Memory B cell (primary cell): ENCODE measurements at places on chromosomes 16 and 17.

DNA sequence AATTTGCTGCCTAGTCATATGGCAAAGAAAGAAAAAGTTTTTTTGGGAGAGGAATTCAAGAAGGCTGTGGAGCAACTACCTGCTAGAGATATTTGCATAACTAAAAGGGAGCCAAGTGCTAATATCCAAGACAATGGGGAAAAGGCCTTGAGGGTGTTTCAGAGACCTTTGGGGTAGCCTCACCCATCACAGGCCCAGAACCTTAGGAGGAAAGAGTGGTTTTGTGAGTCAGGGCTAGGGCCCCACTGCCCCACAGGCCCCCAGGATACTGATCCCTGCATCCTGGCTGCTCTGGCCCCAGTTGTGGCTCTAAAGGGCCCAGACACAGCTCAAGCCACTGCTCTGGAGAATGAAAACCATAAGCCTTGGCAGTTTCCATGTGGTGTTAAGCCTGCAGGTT lies 41.9 kb upstream of the SDK2 start:
- no peak for DNase-seq

DNA sequence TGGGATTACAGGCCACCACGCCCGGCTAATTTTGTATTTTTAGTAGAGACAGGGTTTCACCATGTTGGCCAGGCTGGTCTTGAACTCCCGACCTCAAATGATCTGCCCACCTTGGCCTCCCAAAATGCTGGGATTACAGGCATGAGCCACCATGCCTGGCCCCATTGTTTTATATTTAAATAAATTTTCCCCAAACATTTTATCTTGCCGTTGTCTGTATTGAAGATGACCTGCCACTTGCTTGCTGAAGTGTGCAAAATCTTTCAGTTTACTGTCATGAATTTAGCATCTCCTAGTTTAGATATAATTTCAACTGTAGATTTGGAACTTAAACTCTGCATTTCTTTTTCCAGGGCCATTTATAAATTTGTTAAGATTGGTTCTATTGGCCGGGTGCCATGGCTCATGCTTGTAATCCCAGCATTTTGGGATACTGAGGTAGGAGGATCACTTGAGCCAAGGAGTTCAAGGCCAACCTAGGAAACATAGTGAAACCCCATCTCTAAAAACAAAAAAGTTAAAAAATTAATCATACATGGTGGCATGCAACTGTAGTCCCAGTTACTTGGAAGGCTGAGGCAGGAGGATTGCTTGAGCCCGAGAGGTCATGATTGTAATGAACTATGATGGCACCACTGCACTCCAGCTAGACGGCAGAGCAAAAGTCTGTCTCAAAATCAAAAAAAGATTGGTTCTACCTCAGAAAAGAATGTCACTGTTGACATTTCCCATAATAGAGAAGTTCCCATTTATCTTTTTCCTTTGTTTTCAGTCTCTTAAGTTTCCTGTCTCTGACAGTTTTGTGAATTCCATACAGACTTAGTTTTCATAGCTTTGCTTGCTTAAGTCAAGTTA lies 84.4 kb downstream of the VMP1 start:
- DNase-seq: no peak

DNA sequence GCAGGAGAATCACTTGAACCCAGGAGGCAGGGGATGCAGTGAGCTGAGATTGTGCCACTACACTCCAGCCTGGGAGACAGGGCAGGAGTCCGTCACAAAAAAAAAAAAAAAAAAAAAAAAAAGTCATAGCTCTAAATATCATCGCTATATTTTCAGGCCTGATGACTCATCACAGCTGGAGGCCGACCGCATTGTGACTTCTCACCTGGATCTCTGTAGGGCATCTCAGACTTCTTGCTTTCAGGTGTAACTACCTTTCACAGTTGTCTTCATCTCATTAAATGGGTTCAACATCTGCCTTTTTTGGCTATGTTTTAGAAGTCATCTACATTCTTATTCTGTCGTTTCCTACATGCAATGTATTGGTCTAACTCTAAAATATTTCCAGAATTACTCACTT lies 353.1 kb upstream of the MON1B start:
- no peak for DNase-seq

DNA sequence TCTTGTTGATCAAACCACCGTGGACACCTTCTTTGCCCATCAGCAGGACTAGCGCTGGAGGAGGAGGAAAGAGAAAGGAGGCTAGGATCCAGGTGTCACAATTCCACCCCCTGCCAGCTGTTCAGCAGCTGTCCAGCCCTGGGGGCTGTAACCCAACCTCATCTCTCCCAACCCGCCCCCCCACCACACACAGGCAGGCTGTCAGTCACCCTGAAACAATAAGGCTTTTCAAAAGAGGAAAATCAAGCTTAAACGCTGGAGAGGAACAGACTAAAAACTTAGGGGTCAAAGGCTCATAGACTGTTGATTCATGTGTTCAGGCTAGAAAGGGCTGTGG lies 2.4 kb downstream of the PFN1 start:
- no peak for DNase-seq

- DNase-seq: no peak
Observed at GRCh38 chr16:82016964-82017363, 5.7 kb upstream of the SDR42E1 start.

GRCh38 chr17:68195667-68196393 lies 52.0 kb upstream of the AMZ2 start:
- DNase-seq: no peak

- DNase-seq: no peak
Observed at GRCh38 chr16:29662729-29663015, 375 bp upstream of the SPN start.

GRCh38 chr16:28592979-28593553 lies 3.8 kb downstream of the SULT1A2 start:
- DNase-seq: no peak

DNA sequence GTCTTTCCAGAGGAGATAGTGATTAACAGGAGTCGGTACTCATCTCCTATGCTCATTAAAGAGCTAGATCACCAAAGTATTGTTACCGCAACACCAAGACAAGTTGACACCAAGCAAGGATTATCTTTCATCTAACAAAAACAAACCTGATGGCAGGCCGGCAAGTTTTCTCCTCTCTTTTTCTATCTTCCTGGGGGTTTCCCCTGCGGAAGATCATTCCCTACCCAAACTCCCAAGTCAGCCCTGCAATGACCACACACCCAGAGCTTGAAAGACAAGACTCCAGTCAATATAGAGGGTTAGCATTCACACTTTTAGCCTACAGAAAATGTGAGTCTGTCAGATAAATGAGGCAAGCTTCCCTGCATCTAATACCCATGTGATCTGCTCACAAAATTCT lies 312.1 kb downstream of the SOX9 start:
- no peak for DNase-seq

- DNase-seq: no peak
Observed at GRCh38 chr16:72895951-72896350, 152.0 kb downstream of the ZFHX3 start.

DNA sequence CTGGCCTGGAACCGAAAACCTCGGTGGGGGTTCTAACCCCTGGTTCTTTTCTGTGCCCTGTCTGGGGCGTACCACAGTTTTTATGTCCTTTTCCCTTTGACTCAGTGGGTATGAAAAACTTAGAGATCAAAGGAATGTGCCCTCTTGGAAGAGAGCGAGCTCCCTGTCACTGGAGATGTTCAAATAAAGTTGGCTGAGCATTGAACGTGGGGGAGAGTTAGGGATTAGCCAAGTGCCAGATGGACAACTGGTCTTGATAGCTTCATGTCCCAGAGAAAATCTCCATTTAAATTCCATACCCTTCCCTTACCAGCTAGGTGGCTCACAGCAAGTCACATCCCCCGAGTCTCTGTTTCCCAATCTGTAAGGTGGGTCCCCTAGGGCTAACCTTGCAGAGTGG lies 9.5 kb downstream of the ADGRG1 start:
- no peak for DNase-seq

GRCh38 chr16:30664616-30665109 lies 6.4 kb downstream of the FBRS start:
- no peak for DNase-seq

DNA sequence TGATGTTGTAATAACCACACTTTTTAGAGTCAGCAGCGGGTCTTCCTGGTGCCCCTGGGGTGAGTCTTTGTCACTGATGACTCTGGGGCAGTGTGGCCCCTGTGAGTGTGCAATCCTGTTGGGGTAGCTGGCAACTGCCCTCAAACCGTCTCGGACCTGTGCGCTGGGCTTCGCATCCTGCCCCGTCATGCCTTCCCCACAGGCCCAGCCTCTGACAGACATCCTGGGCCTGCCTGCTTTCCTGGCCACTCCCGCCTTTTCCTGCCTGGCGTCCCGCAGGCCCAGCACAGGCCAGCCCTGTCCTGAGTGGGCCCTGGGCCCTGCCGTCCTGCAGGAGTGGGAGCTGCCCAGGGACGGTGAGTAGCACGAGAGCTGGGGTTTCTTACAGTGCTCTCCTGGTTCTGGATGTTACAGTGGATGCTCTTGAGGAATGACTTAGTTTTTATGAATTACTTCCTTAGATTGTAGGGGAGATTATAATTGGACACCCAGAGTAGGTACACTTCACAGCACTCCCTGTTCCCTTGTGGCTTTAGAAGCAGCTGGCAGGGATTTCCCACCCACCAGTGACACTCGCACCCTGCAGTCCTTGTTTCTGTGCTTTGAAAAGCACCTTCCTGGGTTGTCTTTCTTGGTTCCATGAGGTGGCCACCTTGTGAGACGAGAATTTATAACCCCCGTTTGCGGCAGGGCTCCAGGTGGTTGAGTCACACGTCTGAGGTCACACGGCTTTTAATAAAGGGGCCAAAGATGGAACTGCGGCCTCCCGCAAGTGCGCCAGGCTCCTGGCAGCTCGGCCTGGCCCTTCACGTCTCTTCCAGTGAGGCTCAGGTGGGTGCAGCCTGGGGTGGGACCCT lies 50.0 kb upstream of the CAPN15 start:
- no peak for DNase-seq

DNA sequence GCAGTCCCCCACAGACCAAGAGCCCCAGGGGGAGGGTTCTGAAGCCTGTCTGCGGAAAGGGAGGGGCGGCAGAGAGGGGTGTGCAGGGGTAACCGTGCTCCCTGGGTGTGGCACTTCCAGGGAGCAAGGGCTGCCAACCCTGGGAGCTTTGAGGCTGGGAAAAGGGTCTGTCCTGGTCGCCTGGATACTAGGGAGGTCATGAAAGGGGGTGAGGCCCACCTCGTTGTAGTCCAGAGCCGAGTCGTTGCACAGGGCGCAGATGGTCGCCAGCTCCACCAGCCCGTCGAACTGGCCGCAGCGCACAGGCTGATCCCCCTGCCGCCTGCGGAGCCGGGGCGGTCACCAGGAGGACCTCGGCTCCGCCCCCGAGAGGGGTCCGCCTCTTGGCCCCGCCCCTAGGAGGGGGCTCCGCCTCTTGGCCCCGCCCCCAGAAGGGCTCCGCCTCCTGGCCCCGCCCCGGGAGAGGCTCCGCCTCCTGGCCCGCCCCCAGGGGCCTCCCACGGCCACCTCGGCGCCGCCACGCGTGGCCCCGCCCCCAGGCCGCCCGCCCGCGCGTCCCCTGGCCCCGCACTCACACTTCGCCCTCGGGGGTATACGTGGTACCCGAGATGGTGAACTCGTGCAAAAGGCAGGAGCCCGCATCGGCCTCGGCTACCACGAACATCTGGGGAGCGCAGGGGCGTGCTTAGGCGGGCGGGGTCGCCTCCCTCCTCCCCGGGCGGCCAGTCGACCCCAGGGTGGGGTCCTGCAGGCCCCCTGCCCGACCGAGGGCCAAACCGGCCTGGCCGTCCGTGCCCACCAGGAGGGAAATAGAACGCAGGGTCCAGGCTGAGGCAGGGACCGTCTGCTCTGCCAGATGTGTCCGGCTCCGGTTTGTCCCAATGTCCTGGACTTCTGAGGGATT lies 19.5 kb downstream of the ATP2A3 start:
- peak; percentile 54 for DNase-seq

DNA sequence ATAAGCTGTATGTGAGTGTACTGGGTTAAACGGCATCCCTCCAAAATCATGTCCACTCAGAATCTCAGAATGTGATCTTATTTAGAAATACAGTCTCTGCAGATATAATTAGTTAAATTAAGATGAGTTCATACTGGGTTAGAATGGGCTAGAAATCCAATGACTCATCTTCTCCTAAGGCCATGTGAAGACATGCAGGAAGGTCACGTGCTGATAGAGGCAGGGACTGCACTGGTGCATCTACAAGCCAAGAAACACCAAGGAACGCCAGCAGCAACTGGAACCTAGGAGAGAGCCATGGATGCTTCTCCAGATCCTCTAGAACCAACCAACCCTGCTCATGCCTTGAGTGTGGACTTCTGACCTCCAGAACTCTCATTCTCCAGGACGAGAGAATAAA lies 241.0 kb downstream of the XYLT1 start:
- no peak for DNase-seq

DNA sequence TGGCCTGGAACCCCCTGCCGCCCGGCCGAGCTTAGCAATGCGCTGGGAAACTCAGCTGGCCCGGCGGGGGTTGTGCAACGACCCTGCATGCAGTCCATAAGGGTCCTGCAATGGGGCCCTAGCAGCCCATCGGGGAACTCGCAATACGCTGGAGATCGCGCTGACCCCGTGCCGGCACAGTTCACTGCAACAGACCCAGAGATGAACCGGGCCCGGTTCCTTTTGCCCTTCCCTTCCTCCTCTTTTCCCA lies 375 bp downstream of the SLC25A11 start:
- DNase-seq: no peak

GRCh38 chr17:58316260-58316960 lies 12.2 kb downstream of the TSPOAP1 start:
- no peak for DNase-seq
